MG63 (cell line): ENCODE measurements at places on chromosomes 1 and 21. TPM values are rescaled to one million over a fixed set of nuclear protein-coding genes. Genes with fewer than 3 reads are reported as not detected.

DNA sequence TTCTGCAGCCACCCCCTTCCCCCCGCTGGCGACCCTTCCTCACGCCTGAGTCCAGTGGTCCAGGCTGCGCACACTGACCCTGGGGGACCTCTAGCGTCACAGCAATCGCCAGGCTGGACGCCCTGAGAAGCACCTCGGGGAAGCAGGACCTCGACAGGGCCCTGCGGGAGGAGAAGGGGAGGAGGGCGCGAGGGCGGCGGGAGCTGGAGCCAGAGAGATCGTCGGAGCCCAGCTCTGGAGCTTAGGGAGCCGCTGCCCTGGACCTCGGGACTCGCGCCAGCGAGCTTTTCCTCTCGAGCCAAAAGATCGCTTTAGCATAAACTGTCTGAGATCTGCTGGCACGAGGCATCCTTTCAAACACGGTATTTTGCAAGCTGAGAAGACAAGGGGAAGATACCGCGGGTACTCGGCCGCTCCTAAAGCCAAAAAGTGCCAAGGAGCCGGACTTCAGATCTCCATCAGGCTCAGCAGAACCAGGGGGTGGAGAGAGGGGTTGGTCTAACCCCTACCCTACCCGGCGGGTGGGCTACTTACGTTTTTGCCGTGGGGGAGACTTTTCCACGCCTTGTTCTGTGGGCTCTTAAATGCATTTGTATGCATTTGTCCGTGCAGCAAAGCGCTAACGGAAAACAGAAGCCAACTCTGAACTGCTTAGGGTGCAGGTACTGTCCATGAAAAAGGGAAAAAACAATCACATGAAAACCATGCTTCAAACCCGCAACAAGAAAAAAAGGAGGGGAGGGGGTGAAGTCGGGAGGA is 586 bp downstream of the COL24A1 start:
- peak; percentile 79 for DNase-seq

GRCh38 chr1:154993572-154994268 is at the start of gene LENEP:
LENEP (plus strand) TSS chr1:154993586; CDS start chr1:154993608, 22 bp downstream.
- DNase-seq, result no peak

Gene DBT
- total RNA-seq, result 3.2 and 3.7 TPM in 2 replicates

DNA sequence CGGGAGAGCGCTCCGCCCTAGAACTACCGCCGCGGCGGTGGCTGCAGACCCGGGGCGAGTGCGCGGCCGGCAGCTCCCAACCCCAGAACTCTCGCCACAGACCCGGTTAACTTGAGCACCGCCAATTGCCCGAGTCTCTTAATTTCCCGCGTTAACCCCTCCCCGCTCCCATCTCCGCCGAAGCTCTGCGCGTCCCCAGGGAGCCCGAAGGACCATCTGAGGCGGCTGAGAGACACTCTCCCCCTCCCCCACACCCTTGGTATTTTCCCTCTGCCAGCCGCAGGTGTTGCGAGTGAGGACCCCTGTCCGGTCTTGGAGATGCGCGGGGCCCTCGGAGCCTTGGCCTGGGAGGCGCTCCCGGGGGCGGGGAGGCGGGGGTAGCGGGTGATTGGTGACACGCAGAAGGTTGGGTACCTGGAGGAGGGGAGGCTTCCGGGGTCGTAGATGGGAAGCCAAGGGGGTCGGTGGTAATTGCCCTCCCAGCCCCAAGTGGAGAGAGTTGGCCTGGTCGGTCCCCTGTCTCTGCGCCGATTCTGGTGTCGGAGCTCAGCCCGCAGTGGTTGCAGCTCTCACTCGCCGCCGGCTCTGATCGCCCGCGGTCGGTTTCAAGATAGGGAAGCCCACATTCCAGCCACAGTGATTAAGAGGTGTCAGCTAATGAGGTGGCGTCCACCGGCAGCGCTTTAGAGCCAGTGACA is 858 bp upstream of the SUSD4 start:
- no peak for DNase-seq

DNA sequence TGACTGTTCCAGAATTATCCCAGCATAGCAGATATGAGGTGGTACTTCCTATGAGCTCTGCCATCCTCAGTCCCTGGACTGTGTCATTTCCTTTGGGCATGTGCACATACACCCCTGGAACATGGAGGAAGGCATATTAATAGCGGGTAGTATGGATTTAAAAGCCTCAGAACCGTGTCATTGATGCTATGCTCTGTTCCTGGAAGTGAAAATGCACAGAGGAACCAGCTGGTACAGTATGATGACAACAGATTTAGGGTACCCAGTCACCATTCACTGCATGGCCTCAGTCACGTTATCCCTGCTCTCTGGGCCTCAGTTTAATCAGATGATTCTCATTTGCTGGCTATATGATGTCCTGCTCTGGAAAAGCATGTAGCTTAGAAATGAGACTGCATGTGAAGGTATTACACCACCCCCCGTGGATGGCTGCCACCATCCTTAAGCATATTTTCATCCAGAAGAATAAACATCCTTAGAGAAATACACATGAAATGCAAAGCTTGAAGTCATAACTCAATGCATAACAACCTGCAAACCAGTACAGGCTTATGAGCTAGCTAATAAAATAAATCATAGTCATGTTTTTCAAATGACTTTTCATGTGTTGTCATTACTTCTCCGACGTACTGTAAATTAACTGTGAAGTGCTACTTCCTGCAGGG is 37.8 kb downstream of the SETD4 start:
- no peak for DNase-seq

DNA sequence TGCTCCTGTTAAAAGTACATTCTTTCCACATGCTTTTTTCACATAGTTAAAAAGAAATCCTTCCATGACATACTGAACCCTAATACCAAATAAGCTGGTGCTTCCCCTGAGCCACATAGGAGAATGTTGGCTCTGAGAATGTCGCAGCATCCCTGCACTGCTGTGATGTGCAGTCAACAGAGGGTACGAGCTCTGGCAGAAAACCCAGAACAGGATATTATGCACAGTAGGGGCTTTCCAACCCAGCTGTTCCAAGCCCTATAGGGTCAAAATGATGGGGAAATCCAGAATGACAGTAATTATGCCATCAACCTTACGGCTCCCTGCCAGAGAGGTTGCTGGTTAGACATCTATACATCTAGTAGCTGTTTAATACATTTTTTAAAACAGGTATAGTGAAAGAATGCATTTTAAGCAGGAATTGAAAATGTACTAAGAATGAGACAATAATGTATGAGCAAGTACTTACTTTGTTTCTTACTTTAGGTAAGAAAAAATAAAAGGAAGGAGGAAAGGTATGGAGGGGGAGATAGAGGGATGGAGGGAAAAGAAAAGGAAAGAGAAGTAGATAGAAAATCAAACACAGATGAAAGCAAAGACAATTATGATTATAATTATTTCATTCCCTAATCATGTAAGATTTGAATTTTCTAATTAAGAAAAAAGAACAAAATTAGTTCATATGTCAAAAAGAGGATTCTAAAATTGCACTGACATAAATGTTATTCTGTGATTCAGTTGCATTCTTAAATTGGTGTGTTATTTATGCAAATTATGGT is 126.0 kb downstream of the NR5A2 start:
- DNase-seq, result no peak

DNA sequence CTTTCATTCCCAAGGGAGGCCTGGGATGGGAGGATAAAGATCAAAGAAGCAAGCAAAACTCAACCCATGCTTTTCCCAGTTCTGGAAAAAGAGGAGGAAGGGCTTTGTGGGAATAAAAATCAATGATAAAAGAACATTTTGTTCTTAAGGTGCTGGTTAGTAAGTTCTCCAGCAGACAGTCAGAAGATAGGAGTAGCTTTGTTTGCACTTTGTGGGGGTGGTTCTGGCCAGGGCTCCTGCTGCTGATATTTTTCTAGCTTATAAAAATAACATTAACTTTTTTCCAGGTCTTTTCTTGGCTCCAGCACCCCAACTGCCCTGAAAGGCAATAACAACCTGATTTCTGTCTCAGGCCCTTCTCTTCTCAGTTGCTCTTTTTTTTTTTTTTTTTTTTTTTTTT is 220.0 kb downstream of the FGGY start:
- no peak for DNase-seq

- DNase-seq, result peak; percentile 90
Observed at GRCh38 chr1:206634365-206635079, 814 bp upstream of the DYRK3 start.

- DNase-seq, result no peak
Observed at GRCh38 chr1:24905355-24905978, 24.6 kb downstream of the RUNX3 start.

- DNase-seq, result no peak
Observed at GRCh38 chr1:233879841-233880240, 24.6 kb upstream of the SLC35F3 start.

DNA sequence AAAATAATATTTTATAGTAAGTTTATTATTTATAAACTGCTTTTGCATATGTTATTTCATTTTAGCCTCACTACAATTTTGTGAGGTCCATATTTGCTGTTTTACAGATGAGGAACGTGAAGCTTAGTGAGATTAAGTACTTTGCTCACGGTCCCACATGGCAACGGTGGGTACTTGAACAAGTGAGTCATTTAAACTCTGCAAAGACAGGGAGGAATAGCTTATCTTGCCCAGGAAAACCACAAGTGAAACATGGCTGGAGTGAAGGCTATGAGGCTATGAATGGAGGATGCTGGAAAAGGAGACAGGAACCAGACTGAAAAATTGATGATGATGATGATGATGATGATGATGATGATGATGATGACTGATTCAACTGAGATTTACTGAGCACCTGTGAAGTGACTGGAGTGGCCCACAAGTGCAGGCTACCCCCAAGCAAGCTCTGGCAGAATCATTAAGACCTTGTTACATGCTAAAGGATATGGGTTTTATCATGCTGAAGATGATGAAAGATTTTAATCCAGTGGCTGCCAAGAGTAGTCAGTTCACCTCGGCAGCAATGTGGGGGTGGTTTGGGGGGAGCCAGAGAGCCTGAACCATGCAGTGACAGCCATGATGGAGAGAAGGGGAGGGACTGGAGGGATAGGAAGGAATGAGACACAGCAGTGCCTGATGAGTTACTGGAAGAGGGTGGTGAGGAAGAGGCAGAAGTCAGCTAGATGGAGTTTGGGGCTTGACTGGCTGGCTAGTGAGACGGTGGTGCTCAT is 1.4 kb upstream of the ABCA4 start:
- no peak for DNase-seq

- peak; percentile 72 for DNase-seq
Observed at GRCh38 chr1:204151552-204152309, at the start of gene ETNK2. ETNK2 (minus strand) TSS chr1:204152044; CDS start chr1:204151852, 192 bp downstream.

- DNase-seq, result no peak
Observed at GRCh38 chr1:74571891-74572290, 59.5 kb upstream of the LRRC53 start.
